COR-L47 (cell line): ENCODE measurements at places on chromosomes 11 and 22.

GRCh38 chr11:65776710-65777141, 4.0 kb downstream of the AP5B1 start:
- no peak for DNase-seq

DNA sequence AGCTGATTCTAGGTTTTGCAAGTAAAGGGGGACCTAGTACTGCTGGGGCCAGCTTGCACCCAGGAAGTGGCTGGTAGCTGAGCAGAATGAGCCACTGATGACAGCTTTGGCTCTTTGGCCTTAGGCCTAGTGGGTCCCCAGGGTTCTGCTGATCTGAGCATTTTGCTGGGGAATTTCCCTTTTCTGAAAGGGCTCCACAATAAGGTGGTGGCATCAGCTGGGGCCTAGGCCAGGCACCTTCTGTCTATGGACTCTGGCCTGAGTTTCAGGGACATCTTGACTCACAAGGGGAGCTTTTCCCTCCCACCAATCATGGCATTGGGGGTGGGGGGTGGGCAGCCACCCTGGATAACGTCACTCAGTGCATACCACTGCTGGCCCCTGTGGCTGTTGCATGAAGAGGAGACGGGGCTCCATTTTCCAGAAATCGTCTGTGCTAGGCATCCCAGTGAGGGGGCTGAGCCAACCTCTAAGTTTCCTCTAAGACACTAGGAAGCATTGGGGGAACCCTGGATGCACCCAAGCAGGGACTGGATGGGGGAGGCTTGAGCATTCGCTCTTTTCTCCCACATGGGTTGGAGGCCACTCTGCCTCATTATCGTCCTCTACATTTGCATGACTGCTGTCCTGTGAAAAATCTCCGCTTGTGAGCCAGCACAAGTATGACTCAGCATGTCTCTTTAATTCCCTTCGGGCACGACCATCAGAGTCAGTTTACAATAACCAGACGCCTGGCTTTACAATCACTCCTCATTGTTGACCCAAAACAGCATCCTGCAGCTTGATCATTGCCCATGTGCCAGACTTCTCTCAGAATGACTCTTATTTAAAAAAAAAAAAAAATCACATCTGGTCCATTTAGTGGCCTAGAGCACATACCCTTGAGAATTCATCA, 145.0 kb upstream of the THY1 start:
- peak; percentile 53 for DNase-seq

GRCh38 chr11:111331711-111332479, 33.5 kb downstream of the POU2AF3 start:
- DNase-seq, result peak; percentile 61

DNA sequence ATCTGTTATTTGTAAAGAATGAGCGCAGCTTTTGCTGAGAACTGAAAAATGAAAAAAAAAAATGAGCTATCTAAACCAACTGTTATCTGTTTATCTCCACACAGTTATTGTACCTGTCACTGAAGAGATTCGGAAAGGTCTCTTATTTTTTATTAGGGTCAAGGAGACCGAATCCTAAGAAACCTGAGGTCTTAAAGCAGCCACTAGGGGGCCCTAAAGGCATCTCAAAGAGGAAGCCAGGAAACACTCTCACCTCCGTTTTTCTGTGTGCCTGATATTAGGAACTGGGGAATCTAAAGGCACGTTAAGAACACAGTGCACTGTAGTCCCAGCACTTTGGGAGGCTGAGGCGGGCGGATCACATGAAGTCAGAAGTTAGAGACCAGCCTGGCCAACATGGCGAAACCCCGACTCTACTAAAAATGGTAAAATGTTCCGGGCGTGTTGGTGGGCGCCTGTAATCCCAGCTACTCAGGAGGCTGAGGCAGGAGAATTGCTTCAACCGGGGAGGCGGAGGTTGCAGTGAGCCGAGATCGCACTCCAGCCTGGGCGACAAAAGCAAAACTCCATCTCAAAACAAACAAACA, 3.5 kb upstream of the LARGE1 start:
- peak; percentile 8 for DNase-seq

GRCh38 chr22:17905445-17905844, 118.9 kb downstream of the MICAL3 start:
- no peak for DNase-seq

DNA sequence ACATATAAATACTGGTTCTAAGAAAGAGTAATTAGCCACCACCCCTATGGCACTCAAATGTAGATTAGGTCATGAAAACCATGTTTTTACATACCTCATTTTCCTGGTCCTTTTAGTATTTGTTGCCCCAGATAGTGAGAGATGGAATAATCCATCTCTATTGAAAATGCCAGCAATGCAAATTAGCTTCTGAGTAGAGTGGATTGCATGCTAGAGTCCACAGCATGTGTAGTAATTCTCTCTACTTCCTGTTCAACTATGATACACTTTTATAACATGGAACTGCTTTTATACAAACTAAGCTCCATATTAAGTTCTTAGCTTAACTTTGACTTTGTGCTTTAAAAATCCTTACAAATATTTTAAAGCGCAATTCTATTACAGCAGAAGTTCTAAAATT, 73.2 kb downstream of the TRPC6 start:
- DNase-seq, result no peak

GRCh38 chr11:45663486-45664375, 1.7 kb downstream of the CHST1 start:
- no peak for DNase-seq

- no peak for DNase-seq
These were observed at the start of gene TRIM34 for GRCh38 chr11:5624489-5625279. TSS of gene TRIM34 (plus strand) at chr11:5625001. CDS start at chr11:5632332, 7,331 bp downstream.

DNA sequence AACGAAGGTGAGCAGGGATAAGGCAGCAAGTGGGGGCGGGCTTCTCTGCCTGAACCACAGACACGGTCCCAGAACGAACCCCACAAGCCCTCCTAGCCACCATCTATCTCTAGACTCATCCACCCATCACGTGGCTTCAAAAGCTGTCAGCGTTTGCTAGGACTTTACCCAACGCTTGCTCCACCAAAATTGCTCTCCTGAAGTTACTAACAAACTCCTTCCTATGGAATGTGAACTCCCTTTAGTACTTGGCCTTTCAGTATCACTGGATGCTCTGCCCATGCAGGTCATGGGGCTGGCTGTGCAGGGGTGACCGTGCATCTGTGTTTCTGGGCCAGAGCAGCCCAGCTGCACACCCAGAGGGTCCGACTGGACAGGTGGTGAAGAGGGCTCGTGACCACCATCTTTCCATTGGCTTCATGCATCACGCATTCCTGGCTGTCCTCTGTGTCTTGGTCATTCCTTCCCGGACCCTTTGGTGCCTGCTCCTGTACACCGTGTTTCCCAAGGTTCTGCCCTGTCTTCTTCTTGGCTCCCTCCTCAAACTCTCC, 85.1 kb downstream of the MYO7A start:
- DNase-seq, result no peak

DNA sequence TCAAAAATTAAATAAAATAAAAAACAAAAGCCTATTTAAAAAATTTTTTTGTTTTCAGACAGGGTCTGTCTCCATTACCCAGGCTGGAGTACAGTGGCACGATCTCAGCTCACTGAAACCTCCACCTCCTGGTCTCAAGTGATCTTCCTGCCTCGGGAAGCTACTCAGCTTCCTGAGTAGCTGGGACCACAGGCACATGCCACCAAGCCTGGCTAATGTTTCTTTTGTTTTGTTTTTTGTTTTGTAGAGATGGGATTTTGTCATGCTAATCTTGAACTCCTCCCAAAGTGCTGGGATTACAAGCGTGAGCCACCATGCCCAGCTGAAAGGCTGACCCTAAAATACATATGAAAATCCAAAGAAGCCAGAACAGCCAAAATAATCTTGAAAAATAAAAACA, 20.4 kb upstream of the L3MBTL2 start:
- DNase-seq, result no peak

GRCh38 chr11:33515347-33515746, 185.3 kb downstream of the C11orf91 start:
- DNase-seq, result no peak

- no peak for DNase-seq
These were observed 6.8 kb downstream of the NHERF4 start for GRCh38 chr11:119192111-119192510.

GRCh38 chr22:29023172-29023796, 38.3 kb downstream of the C22orf31 start:
- no peak for DNase-seq

GRCh38 chr11:106581399-106581798, 436.9 kb downstream of the GUCY1A2 start:
- no peak for DNase-seq
